IPS DF 6.9 (cell line): ENCODE measurements at places on chromosomes 11 and 22.

DNA sequence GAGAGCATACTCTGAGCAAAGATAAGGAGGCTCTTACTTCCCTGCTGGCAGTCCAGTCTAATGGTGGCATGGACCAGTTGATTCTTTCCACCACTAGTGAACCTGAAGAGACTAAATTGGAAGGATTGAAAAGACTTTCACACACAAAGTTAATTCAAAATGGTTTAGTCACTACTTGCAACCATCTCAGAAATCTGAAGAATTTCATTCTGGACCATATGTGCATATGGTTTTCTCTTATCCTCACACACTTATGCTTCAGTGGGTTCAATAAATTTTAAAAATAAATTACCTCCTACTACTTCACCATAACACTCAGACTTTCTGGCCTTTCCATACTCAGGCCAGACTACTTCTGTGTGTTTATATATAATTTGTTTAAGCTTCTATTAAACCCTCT lies 44.7 kb downstream of the CADM1 start:
- no peak for DNase-seq

DNA sequence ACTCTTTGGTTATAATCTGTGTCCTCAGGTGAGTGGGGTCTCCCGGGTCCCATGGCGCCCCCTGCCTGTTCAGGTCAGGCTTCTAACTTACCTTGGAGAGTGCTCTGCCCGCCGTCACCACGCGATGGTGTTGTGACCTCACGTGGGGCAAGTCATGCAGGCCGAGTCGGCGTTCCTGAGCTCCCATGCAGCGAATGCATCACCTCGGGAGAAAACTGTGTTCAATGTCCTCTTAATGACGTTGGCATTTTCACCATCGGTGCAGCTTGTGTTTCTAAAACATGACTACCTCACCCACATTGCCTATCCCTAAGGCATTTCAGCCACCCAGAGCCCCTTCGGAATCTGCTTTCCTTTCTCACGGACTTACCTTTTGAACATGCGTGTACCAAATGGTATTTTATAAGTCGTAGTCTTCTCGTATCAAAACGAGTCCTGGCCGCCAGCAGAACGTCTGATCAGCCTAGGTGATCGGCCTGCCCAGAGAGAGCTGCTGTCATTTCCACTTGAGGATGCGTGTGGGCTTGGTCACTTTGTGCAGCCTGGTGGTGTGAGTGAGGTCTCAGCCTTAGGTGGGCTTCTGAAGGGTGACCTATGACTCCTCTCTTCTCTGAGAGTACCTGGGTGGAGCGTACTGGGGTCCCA lies 64.8 kb downstream of the TBC1D22A start:
- DNase-seq, result peak; percentile 52

DNA sequence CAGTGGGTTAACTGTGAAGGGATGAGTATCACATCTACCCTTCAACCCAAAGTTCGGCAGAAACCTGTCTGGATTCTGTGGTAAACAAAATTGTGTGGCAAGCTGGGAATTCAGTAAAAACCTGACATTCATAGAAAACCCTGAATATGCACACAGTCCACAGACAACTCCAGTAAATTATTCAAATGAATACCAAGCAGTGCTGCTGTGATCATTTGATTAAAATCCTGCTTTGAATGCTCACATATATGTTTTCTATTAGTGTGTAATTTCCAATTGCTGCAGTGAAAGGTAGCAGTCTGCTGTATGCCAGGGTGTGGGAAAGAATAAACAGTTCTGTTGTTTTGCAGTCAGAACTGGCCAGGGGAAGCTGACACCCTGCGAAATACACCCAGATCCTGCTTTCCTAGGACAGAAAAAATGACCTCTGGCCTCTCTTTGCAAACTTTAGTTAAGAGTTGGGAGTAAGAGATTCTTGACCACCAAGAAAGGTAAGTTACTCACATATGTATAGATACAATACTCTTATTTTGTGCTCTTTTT lies 217.8 kb downstream of the FAM76B start:
- DNase-seq, result no peak

DNA sequence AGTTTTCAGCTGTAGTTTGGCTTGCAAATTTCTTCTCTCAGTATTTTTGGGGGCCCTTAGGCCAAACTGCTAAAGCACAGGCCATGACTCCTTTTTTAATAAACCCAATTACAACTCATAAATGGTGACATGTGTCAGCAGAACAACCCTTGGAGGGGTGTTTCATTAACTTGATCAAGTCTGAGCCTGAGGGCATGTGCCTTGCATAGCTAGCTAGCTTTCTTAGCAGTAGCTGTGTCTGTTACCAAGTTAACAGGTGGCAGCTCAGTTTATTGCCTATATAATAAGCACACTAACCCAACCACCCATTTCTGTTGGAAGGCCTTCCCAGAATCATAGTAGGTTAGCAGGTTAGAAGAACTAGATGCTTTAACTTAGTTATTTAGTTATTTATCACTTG lies 950.3 kb upstream of the CCDC90B start:
- no peak for DNase-seq

DNA sequence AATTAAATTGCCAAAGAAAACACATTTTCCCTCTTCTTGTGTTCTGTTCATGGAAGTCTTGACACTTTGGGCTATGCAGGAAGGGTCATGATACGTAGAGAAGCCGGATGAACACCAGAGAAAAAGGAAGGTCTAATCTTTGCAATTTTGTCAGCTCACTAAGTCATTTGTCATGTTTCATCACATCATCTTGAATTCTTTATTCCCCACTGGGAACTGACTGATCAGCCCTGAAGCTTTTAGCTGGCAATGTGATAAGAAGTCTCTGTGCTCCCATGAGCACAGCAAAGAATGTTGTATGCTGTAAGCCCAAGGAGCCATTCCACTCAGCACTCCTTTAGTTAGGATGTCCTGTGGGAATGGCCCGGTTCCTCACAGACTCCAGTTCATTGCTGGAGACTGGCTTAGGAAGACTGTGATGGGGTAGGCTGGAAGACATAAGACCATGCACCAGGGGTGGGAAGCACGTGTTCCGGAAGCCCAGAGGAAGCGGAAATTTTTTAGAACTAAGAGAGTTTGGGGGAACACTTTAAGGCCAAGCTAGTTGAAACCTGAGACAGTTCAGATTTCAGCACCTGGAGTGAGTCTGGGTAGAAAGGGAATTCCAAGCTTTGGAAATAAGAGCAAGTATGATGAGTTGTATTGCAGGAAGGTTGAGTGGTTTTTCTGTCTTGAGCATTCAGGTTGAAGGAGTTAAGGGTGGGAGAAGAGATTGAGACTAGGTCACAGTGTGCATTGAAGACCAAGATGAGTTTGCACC lies 306.7 kb upstream of the MTNR1B start:
- DNase-seq, result no peak

GRCh38 chr11:72328366-72329224 lies 84.6 kb upstream of the PHOX2A start:
- no peak for DNase-seq

GRCh38 chr22:24517446-24517845 lies 22.3 kb downstream of the UPB1 start:
- no peak for DNase-seq

GRCh38 chr11:14258221-14258935 lies 100.6 kb downstream of the RRAS2 start:
- no peak for DNase-seq

DNA sequence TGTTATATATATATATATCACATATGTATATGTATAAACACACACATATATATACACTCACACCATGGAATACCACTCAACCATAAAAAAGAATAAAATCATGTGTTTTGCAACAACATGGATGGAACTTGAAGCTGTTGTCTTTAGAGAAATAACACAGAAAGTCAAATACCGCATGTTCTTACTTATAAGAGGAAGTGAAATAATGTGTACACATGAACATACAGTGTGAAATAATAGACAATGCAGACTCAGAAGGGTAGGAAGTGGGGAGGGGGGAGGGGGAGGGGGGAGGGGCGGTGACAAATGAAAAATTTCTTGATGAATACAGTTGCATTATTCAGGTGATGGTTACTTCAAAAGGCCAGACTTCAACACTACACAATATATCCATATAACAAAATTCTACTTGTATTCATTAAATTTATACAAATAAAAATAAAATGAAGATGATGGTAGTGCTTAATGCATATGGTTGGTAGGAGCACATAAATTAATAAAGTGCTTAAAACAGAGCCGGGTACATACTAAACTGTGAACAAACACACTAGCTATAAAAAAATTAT lies 5.8 kb upstream of the OR5B2 start:
- DNase-seq, result no peak

DNA sequence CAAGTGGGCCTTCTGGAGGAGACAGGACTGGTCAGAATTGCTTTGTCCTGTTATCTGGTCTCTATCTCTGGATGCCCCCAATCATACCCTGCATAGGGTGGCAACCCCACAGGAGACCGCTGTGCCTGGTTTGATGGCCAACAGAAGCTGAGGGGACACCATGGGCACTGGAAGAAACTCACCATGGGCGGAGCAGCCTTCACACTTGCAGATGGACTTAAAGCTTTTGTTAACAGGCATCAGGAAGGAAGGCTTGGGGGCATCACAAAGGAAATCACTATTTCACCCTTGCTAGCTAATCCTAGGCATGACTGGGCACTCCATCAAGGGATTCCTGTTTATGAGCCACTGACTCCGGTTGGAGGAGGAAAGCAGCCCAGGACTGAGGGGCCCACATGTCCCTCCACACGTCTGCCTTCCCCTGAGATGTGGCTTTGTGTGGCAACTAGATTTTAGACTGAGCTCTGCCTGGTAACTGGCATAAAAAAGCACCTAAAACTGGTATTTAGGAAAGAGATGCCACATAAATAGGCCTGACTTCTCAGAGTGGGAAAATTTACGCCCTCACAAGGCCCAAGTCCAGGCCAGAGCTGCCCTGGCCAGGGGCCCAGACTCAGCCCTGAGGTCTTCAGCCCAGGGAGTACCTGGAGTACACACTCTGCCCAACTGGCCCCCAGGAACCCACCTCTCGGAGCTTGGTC lies 57.0 kb upstream of the LYVE1 start:
- DNase-seq, result no peak

DNA sequence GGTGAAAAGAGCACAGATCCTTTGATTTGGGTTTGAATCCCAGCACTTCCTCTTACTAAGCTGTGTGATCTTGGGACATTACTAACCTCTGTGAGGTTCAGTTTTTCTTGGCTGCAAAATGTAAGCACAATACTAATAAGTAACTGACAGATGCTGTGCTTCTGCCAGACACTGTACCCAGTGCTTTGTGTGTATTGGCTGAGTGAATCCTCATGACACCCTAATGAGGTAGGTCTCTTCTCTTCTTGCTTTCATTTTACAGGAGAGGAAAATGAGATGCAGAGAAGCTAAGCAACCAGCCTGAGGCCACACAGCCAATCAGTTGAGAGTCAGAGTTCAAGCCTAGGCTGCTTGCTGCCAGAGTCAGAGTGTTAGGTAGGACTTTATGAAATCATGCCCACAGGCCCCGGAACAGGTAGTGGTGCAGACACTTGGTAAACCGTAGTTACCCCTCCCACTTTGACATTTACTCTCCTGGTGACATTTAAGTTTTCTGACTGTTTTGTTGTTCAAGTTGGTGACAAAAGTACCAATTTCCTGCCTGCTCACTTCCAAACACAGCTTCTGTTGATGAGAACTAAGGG lies 21.2 kb downstream of the PTPRJ start:
- no peak for DNase-seq

- no peak for DNase-seq
Measured at GRCh38 chr11:61024938-61025820, 53.7 kb downstream of the CD6 start.

- no peak for DNase-seq
Measured at GRCh38 chr11:108498046-108498815, at the start of gene POGLUT3. POGLUT3 (minus strand) TSS chr11:108498384; CDS start chr11:108498366, 18 bp downstream.

DNA sequence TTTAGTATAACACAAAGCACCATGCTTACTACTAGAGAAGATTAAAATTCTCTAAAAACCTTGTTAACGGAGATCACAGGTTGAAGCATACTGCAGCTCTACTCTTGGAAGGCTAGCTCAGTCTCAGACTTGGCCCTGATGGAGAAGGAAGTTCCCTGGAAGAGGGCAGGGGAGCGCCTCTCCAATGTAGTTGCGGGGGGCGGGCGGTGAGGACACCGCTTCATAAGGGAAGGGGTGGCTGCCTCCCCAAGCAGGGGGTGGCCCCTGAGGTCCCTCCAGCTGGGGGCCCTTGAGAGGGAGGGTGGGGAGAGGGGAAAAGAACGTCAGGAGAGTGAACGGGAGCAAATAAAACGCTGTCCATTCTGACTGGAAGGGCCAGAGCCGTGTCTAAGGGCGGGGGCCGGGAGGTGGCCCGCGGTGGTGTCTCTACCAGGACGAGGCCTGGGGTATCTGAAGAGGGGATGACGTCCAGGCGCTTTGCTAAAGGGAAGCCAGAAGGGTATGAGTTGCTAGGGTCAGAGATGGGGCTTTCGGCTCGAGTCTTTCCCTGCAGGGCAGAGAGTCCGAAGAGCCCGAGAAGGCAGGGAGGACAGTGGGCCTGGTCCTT lies 553 bp upstream of the USP47 start:
- no peak for DNase-seq

- DNase-seq, result no peak
Measured at GRCh38 chr11:64096835-64097234, 61.1 kb downstream of the FLRT1 start.

DNA sequence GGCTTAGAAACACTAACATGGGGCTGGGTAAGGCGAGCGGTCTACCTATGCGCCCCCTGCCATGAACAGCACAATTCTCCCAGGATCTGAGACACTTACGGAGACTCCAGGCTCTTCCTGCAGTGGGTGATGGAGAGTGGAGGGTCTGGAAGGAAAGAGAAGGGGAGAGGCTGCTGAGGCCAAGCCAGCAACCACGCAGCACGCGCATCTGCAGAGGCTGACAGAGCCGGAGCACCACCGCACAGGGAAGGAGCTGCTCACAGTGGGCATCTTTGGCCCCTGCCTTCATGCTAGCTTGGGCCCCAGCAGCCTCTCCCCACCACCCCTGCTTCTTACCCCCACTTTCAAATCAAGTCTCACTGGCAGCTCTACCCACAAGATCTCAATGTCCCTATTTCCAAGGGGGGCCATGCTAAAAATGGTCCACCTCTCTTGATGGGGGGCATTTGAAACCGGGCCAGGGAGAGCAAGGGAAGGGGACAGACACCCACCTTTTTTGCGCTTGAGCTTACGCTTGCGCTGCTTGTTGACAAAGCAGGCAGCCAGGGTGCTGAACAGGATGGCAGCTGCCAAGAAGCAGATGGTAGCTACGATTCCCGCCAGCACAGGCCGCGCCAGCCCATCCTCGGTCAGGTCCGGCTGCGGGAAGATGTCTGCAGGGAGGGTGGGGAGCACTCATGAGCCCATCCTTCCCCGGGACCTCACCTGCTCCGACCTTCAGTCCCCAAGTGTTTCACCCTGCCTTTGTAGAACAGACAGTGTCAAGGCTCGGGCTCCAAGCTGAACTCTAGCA lies 34.5 kb downstream of the IGSF9B start:
- DNase-seq, result no peak

GRCh38 chr11:77151804-77152509 lies 23.9 kb downstream of the MYO7A start:
- DNase-seq, result no peak

DNA sequence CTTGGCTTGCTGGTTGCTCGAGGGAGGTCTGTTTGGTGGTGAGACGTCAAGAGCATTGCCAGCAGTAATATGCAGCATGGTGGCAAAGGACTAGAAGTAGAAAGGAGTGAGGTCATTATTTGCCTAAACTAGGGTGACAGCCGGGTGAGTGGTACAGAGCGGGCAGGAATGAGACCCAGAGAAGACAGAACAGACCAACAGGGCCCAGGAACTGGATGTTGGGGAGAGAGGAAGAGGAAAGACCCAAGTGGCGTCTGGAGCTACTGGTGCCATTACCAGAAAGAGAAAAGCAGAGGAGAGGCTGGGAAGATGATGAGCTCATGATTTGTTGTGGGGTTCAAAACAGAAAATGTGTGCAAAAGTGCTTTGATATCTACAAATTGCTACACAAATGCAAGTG lies 158.7 kb downstream of the ENTHD1 start:
- DNase-seq, result no peak
